ENCODE measurements at places on chromosomes 12 and 14. TPM values are rescaled to one million over a fixed set of nuclear protein-coding genes. Genes with fewer than 3 reads are reported as not detected.

SLC15A4 gene
- total RNA-seq: 19.8 TPM

NUAK1 gene
- total RNA-seq: 0.14 TPM

PIWIL1 gene
- not detected for total RNA-seq

SYCP3 gene
- 0.30 TPM for total RNA-seq

P2RX7 gene
- 14.8 TPM for total RNA-seq

ASB2 gene
- 43.3 TPM for total RNA-seq

GPR137C gene
- 0.12 TPM for total RNA-seq

FAM181A gene
- not detected for total RNA-seq

PZP gene
- total RNA-seq: not detected

GZMH gene
- 32.3 TPM for total RNA-seq

DIO2 gene
- not detected for total RNA-seq

- no peaks in the 10 kb centered on the region for H3K4me1 ChIP-seq
- H3K36me3 ChIP-seq: no peaks in the 10 kb centered on the region
- H3K4me3 ChIP-seq: no peak overlapping the region
- no peak overlapping the region for H3K27ac ChIP-seq
- DNase-seq: no peak
- no peaks in the 10 kb centered on the region for H3K27me3 ChIP-seq
Observed at GRCh38 chr14:26888592-26888991, 290.8 kb upstream of the NOVA1 start.

GRCh38 chr14:102043251-102044025, 43.4 kb downstream of the HSP90AA1 start:
- H3K27me3 ChIP-seq: no peaks in the 10 kb centered on the region
- peaks cover 6% of the 10 kb centered on the region for H3K36me3 ChIP-seq

GRCh38 chr14:45144658-45145057, 8.9 kb downstream of the FANCM start:
- H3K27ac ChIP-seq: no peak overlapping the region
- H3K27me3 ChIP-seq: no peaks in the 10 kb centered on the region
- peaks cover 6% of the 10 kb centered on the region for H3K36me3 ChIP-seq
- DNase-seq: no peak
- H3K4me3 ChIP-seq: no peak overlapping the region

DNA sequence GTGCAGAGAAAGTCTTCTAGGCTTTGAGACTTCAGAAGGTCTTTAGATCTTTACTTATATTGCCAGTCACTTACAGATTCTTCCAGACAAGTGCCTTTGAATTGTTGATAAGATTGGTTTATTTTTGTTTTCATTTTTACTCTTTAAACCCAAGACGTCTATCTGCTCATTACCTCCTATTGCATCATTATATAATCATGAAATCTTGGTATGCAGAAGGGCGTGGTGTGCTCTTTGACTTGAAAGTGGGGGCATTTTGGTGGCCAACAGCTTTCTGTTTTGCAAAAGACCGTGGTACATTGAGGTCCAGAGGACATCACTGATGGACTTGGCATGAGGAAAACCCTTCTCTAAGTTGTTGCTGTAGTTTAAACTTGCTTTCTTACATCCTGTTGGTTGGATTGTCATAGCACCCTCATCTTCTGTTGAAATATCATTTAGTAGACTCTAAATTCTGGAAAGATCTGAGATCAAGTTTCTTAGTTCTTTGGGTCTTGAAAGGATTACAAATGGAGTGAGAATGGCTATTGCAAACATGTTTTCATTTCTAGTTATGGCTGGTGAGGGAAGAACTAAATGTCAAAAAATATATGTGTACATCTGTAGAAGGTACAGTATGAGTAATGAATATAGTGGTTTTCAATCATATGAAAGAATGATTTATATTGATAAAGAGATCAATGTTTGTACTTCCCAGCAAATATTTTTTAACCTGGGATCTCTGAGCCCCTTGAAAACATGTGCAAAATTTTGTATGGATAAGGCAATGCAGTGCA, 441.8 kb downstream of the NRXN3 start:
- peak overlapping the region; percentile 56 for H3K27ac ChIP-seq
- peaks cover 7% of the 10 kb centered on the region for H3K27me3 ChIP-seq
- H3K4me3 ChIP-seq: peak overlapping the region; percentile 9

- peaks cover 8% of the 10 kb centered on the region for H3K36me3 ChIP-seq
- peaks cover 57% of the 10 kb centered on the region for H3K4me1 ChIP-seq
- no peak overlapping the region for H3K4me3 ChIP-seq
- H3K27me3 ChIP-seq: no peaks in the 10 kb centered on the region
- H3K27ac ChIP-seq: peak overlapping the region; percentile 25
- DNase-seq: no peak
Observed at GRCh38 chr14:61545726-61546455, 149.4 kb upstream of the HIF1A start.

DNA sequence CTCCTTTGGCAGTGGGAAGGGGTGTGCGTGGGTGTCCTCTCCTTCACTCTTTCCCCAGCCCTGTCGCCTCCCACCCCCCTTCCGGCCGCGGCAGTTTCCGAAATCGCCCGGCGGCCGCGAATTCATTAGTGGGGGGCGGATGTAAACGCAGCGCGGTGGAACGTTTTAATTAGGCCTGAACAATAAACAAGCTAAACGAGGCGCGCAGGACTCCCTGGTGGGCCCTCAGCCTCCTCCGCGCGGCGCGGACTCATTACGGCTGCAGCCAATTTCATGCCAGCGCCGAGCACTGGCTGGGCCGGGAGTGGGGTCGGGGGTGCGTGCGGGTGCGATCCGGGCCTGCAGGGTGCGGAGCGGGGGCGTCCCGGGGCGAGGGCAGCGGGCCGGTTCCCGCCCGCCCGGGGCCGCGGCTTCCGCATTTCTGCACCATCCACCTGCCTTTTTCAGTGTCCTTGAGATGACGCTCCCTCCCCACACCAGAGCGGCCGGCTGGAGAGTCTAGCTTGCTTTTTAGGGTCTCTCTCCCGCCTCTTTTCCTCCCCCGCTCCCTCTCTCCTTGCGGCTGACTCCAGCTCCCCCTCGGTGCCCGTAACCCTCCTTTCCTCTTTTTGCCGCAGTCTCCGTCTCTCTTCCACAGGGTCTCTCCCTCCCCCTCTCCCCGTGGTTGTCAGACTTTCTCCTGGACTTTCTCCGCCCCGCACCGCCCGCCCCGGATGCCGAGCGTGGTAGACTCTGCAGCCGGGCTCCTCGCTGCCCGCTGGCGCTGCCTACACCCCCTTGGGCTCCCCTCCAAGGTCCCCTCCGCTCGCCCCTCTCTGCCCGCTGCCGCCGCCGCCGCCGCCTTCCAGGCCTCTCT, at the start of gene CISTR:
TSS of gene CISTR (minus strand) at position 644 of the 856 bp plus-strand sequence.
- peaks cover 10% of the 10 kb centered on the region for H3K27me3 ChIP-seq
- H3K4me3 ChIP-seq: no peak within 1 kb of the TSS
- H3K27ac ChIP-seq: no peak within 1 kb of the TSS

DNA sequence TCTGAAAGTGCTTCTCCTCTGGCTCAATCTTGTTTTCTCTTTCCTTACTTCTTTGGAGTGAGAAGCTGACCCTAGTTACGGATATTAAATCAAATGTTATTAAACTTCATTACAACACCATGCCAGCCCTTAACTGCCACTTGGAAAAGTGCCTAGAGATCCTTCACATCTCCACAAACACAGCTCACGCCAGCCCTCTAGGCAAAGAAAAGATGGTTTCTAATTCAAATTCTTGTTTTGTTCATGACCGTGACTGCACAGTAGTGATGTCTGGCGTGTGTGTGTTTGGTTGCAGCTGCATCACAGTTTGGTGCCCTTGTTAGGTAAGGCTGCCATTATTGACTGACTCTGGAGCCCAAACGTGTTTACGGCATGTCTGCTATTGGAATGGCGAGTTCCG, 113.0 kb downstream of the BEGAIN start:
- H3K27me3 ChIP-seq: no peaks in the 10 kb centered on the region
- no peaks in the 10 kb centered on the region for H3K36me3 ChIP-seq
- H3K4me3 ChIP-seq: no peak overlapping the region
- peaks cover 10% of the 10 kb centered on the region for H3K4me1 ChIP-seq
- H3K27ac ChIP-seq: no peak overlapping the region

DNA sequence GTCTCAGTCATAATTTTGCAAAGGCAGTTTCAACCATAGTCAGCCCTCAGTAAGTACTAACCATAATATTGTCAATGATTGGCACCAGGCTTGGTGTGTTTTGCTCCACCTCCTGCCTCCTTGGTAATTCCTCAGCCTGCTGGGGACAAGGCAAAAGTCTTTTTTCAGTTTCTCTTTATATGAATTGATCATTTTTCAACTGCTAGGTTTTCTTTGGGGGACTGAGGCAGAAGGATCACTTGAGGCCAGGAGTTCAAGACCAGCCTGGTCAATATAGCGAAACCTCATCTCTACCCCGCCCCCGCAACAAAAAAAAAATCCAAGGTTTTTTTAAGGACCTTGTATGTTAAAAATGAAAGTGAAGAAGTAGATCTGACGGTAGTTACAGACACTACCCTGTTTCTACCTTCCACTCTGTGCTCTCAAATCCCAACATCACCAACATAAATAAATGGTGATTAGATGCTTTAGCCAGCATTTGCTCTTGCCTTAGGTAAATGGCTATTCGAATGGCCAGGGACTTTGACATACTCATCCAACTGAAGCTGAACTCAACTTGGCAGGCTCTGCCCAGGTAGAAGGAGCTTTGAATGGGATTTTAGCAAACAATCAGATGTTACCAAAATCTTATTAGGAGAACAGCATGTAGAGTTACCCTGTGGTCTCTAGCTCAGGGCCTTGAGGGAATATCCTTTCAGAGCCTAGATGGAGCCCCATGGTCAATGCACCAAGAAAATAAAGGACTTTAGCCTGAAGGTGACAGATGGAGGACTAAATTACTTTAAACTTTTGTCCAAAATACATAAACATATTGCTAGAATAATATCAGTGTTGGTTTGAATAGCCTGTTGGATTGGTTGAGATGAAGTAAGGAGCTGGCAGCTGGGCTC, 126.9 kb upstream of the AMIGO2 start:
- peaks cover 77% of the 10 kb centered on the region for H3K4me1 ChIP-seq
- DNase-seq: no peak
- peak overlapping the region; percentile 66 for H3K4me3 ChIP-seq
- no peaks in the 10 kb centered on the region for H3K27me3 ChIP-seq
- peak overlapping the region; percentile 95 for H3K27ac ChIP-seq
- H3K36me3 ChIP-seq: peaks cover 16% of the 10 kb centered on the region

DNA sequence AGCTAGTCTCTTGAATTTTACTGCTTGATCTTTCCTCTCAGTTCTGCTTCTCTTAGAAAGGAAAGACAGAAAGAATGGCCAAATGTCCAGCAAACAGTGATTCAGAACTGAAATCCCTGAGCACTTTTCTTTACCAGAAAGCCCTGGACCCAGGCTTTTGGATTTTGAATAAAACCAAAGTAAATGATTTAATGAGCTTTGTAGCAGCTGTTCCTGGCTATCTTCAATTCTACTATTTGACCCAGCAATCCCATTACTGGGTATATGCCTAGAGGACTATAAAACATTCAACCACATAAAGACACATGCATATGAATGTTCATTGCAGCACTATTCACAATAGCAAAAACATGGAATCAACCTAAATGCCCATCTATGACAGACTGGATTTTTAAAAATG, 187.2 kb downstream of the PRKD1 start:
- H3K27ac ChIP-seq: no peak overlapping the region
- no peaks in the 10 kb centered on the region for H3K27me3 ChIP-seq
- DNase-seq: no peak

DNA sequence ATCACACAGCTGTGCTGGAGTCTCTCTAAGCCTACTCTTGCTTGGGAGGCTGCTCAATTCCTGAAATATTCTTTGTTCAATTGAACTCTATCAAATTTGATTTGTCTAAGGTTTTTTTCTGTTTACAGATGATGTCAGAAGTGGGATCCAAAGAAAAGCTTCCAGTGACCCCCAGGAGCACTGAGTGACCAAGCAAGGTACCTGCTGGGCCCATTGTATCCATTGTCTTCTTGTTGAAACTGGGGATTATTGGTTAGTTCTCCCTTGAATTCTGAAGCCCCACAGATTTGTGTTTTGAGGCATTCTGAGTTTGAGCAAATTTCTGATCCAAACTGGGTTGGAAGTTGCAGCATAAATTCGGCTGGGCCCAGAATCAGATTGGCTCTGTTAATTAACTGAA, 64.6 kb downstream of the MYF5 start:
- no peak overlapping the region for H3K27ac ChIP-seq
- no peak overlapping the region for H3K4me3 ChIP-seq
- DNase-seq: no peak
- H3K4me1 ChIP-seq: peaks cover 7% of the 10 kb centered on the region
- H3K27me3 ChIP-seq: no peaks in the 10 kb centered on the region

- no peaks in the 10 kb centered on the region for H3K36me3 ChIP-seq
- H3K27me3 ChIP-seq: no peaks in the 10 kb centered on the region
- peaks cover 23% of the 10 kb centered on the region for H3K4me1 ChIP-seq
Observed at GRCh38 chr12:131591136-131591535, 119.8 kb upstream of the SFSWAP start.

GRCh38 chr14:60760644-60761364, 26.2 kb downstream of the MNAT1 start:
- no peak overlapping the region for H3K27ac ChIP-seq
- H3K27me3 ChIP-seq: peaks cover 11% of the 10 kb centered on the region
- no peaks in the 10 kb centered on the region for H3K36me3 ChIP-seq
- no peak overlapping the region for H3K4me3 ChIP-seq
- H3K4me1 ChIP-seq: peaks cover 23% of the 10 kb centered on the region
- no peak for DNase-seq

DNA sequence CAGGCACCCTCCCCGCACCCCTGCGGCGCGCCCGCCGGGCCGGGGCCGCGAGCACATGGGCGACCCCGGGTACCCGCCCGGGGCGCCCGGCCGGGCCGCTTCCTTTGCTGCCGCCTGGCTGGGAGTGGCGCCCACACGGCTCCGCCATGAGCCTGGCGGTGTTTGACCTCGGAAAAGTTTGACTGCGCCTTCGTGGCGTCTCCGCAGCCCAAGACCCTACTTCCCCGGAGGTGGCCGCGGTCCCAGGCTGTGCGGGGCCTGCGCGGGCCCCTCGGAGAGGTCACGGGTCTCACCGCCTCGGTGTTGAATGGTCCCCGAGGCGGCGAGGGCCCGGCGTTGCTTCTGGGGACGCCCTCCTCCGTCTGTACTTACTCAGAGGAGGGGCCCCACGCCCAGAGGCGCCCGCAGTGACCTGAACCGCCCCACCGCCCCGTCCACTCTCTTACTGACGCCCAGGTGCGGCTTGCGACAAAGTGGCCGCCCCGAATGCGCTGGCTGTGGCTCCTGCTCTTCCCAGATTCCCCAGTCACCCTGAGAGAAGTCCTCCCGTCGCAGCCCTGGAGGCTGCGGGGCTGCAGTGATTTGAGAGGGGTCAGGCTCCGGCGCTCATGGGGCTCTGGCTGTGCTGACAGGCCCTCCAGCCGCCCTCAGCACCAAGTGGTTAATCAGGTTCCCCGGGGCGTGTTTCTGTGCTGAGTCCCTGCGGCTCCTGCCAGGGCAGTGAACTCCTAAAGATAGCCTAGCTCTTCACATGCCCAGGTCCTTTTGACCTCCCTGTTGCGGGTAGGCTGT, 5.8 kb downstream of the KMT5A start:
- H3K4me3 ChIP-seq: peak overlapping the region; percentile 91
- H3K27me3 ChIP-seq: no peaks in the 10 kb centered on the region
- peaks cover 38% of the 10 kb centered on the region for H3K4me1 ChIP-seq
- H3K27ac ChIP-seq: peak overlapping the region; percentile 66
- peak; percentile 41 for DNase-seq
